ENCODE measurements at places on chromosomes 7 and 10.

DNA sequence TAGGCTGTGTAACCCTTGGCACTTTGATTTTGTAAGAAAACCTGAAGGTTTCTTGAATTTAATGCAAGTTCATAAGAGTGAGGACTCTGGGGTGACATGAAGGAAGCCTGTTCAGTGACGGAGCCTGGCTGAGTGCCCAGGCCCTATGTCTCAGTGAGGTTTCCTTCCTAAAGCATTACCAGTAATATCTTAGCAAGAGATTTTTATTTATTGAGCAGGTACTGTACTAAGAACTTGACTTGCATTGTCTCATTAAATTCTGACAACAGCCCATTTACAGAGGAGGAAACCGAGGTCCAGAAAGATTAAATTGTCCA is 197.2 kb downstream of the HECW1 start:
- no peak for DNase-seq

- DNase-seq, result no peak
Observed at GRCh38 chr7:95549818-95550529, 46.3 kb downstream of the PDK4 start.

- DNase-seq, result peak; percentile 48
Observed at GRCh38 chr7:130292682-130293257, at the start of gene CPA4. Gene CPA4, plus strand, starts transcription at chr7:130293161. Its CDS starts 20 bp downstream, at chr7:130293181.

DNA sequence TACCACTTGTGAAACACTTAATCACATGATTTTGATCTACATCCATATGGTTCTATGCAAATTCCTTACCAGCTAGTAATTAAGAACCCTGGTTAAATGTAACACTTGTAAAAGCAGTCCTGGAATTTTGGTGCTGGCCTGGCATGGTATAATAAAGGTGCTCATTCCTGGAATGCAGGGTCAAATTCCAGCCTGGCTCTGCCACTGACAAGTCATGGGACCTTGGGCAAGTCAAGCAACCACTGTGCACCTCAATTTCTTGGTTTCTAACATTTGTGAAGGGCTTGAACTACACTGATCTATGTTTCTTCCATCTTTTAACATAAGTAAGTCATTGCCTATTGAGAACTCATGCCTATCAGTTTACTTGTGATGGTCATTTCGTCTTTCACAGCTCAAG is 91.9 kb upstream of the PIK3CG start:
- DNase-seq, result no peak

GRCh38 chr7:17939211-17939605 is 1.1 kb downstream of the SNX13 start:
- no peak for DNase-seq

DNA sequence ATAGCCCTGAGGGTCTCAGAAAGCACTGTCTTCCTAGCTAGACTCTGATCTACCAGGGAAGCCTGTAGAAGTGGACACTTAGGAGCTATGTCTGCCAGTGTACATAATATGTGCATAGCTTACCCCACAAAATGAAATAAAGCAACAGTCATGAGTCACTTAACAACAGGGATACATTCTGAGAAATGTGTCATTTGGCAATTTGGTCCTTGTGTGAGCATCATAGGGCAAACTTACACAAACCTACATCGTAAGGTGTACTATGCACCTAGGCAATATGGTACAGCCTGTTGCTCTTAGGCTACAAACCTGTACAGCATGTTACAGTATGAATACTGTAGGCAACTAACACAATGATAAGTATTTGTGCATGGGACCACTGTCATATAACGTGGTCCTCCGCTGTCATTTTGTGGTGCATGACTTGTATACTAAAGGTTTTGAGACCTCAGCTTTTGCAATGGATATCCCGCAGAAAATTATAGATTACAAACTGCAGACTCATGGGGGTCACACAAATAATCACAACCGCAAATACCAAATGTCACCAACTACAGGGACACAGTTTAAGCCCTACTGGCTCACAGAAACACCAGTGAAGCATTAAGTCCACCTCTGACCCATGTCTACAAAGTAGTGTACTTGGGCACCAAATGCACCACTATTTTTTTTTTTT is 1.7 kb downstream of the URGCP start:
- no peak for DNase-seq

DNA sequence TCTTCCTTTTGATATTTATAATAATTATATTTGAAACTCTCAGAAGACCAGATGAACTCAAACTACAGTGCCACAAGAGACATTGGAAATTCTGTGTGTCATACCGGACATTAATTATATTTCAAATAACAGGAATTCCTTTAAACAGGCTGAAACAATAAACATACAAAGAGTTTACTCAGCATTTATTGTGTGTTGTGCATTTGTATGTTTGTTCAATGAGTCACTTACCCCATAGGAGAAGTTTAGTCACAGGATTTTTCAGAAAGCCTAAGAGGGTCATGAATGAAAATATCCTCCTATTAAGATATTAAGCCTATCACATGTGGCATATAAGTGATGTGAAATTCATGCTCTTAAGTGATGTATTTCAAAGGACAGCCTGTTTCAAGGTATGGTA is 566.8 kb downstream of the CNTNAP2 start:
- DNase-seq, result no peak

GRCh38 chr7:7114575-7115291 is 67.6 kb upstream of the C1GALT1 start:
- DNase-seq, result no peak

GRCh38 chr7:148348466-148348865 is 242.1 kb upstream of the C7orf33 start:
- DNase-seq, result no peak

GRCh38 chr7:36058020-36058592 is 94.9 kb upstream of the EEPD1 start:
- no peak for DNase-seq

DNA sequence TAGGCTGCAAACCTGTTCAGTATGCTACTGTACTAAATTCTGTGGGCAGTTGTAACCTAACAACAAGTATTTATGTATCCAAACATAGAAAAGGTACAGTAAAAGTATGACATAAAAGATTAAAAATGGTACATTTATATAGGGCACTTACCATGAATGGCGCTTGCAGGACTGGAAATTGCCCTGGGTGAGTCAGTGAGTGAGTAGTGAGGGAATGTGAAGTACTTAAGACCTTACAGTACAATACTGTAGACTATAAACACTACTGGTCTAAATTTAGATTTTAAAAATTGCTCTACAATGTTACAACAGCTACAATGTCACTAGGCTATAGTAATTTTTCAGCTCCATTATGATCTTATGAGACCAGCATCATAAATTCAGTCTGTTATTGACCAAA is 146.0 kb upstream of the GNAI1 start:
- DNase-seq, result no peak

- DNase-seq, result no peak
Observed at GRCh38 chr7:142168746-142169145, 57.2 kb downstream of the MGAM2 start.

DNA sequence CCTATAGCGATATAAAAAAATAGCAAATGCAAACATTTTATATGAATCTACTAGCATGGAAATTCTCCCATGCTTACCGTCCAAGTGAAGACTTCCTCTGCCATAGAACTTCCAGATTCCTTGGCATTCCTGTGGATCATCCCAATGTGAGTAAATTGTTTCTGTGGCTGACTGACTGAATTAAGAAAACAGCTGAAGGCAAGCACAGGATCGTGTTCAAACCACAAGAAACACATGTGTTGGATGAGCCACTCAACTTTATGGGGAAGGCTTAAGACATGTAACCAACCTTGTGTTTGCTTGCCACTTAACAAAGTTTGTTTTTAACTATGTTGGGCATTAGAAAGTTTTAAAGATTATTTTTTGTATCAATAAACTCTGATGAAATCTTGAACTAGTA is 2.6 kb upstream of the MYPN start:
- DNase-seq, result no peak

DNA sequence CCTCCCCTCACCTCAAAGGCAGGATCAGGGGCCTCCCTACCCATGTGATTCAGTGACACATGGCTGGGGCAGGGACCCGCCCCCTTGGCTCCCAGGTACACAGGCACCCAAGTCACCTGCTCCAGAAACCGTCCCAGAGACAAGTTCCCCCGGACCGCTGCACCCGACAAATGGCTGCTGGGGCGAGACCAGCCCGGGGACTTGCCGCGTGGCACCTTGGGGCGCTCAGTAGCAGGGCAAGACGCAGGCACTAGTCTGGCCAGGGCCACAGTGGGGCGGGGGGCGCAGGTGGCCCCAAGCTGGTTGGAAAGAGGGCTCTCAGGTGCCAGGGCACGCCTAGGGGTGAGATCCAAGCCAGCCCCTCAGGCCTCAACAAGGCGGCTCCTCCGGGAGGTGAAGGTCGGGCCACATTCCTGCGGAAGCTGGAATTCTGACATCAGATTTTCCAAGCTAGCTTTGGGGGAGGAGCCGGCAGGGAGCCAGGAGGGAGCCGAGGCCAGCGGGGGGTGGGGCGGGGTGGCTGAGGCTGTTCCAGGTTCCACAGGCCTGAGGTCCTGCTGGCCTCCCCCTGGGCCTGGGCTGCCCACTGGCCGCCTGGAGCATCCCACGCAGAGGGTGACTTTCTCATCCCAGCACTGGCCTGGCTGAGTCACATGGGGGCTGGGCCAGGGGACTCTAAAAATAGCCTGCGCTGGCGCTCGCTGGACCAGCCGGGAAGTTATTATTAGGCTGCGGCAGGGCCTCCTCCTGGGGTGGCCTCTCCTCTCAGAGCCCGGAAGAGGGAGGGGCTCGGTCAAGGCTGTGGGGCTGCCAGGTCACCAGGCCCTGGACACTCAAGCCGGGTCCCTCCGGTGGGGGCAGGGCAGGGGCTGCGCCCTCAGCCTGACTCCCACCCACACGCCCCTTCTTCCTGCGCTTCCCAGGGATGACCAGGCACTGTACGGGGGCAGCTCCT is 20.5 kb upstream of the INPP5A start:
- DNase-seq, result no peak

DNA sequence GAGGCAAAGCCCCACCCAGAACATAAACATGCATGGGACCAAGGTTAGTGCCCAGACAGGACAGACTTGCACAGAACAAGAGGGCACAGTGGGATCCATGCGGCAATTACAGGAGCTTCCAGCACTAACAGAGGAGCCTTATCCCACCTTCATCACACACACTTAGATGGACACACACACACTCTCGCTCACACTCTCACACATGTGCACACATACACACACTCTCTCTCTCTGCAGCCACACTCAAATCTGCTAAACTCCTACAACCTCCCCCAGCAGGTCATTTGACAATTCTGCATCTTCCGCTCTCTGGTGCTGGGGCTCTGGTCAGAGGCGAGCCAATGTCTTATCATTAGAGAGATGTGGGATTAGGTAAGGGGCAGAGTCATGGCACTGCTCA is 120.5 kb downstream of the UBE2H start:
- no peak for DNase-seq

DNA sequence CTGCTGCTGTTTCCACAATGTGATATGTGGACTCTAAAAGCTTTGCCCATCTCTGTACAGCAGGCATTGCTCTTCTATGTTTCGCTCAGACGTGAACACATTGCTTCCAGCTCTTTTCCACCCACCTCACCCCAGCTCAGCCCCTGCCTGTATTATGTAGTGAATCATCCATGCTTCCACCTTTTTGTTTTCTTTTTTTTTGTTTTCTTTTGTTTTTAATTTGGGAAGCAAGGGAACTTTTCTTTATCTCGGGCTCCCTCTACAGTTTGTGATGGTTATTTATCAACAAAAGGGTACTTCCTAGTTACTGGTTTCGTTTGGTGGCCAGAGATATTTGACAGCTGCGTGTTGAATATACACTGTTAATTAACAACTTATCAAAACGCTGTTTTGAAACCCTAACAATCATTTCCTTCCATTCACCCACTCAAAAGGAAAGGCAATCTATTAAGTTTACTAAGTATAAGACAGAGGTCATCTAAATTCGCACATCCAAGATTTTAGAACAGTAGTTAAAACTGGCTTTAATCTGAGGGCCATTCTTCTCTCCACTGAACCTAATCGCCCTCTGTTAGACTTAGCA is 127.9 kb upstream of the STK17A start:
- DNase-seq, result no peak

- no peak for DNase-seq
Observed at GRCh38 chr10:34656661-34657060, 158.4 kb downstream of the PARD3 start.

- DNase-seq, result no peak
Observed at GRCh38 chr7:130961128-130961601, 227.2 kb upstream of the KLF14 start.

GRCh38 chr7:55303220-55303619 is 61.9 kb upstream of the LANCL2 start:
- DNase-seq, result no peak

GRCh38 chr10:91941426-91941825 is 17.9 kb downstream of the BTAF1 start:
- DNase-seq, result no peak

- no peak for DNase-seq
Observed at GRCh38 chr7:50739744-50740435, 42.8 kb downstream of the GRB10 start.

DNA sequence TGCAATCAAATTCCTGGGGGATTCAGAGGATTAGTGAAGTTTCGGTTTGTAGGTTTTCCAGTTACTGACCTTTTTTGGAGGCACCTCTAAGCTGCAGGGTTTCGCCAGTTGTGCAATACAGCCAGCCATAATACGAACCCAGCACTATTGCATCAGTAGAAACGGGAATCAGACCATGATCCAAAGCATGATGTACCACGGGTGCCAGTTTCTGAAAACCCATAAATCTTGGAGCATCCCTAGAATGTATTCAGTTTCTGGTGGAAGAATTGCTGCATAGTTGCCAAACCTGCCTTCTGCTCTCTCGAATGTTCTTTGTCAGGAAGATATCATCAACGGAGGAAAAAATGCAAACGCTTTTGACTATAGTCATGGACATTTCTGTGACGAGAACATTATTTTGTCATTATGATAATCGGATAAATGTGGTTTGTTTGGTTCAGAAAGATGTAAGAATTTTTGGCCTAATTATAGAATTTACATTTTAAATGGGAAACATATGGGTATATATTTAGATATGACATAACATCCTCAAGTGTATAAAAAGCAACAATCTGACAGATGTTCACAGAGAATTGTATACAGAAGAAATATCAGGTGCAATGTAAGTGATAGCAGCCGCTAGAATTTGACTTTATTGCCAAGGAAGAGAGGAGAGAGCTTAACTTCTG is 186.2 kb upstream of the PRKCQ start:
- DNase-seq, result no peak

- DNase-seq, result no peak
Observed at GRCh38 chr10:123742751-123743440, 76.7 kb downstream of the GPR26 start.

- no peak for DNase-seq
Observed at GRCh38 chr10:101778781-101779543, 3.0 kb upstream of the FGF8 start.
